ENCODE measurements at places on chromosomes 12 and 14. TPM values are rescaled to one million over a fixed set of nuclear protein-coding genes. Genes with fewer than 3 reads are reported as not detected.

Gene TAS2R31
- 9.7 TPM for total RNA-seq

Gene EIF2S3B
- total RNA-seq = 2.9 TPM

Gene PLEKHH1
- 1.1 TPM for total RNA-seq

Gene LHX5
- total RNA-seq = not detected

Gene TAS2R19
- 7.6 TPM for total RNA-seq

Gene TEX52
- not detected for total RNA-seq

Gene TGFB3
- total RNA-seq = 16.5 TPM

Gene C1RL
- 67.5 TPM for total RNA-seq

Gene SOAT2
- not detected for total RNA-seq

Gene TSPAN19
- total RNA-seq = not detected

Gene AGAP2
- total RNA-seq = 0.72 TPM

Gene HCAR1
- 1.1 TPM for total RNA-seq

Gene INSM2
- not detected for total RNA-seq

Gene CCDC196
- total RNA-seq = not detected

Gene HOXC5
- total RNA-seq = 1.8 TPM

Gene ORMDL2
- 9.4 TPM for total RNA-seq

Gene PZP
- total RNA-seq = not detected

Gene SETD1B
- total RNA-seq = 5.8 TPM

Gene RD3L
- total RNA-seq = not detected

Gene LRRC10
- total RNA-seq = not detected

Gene GLT1D1
- total RNA-seq = not detected

Gene AJUBA
- 74.9 TPM for total RNA-seq
